NCI-H446 treated with DMSO at 0.1 percent for 48 hours (cell line): ENCODE measurements at places on chromosomes 2 and 18.

GRCh38 chr2:63983986-63984605, 35.1 kb downstream of the VPS54 start:
- no peak for DNase-seq

- no peak for DNase-seq
These were observed 101.5 kb upstream of the GPC1 start for GRCh38 chr2:240333985-240334384.

DNA sequence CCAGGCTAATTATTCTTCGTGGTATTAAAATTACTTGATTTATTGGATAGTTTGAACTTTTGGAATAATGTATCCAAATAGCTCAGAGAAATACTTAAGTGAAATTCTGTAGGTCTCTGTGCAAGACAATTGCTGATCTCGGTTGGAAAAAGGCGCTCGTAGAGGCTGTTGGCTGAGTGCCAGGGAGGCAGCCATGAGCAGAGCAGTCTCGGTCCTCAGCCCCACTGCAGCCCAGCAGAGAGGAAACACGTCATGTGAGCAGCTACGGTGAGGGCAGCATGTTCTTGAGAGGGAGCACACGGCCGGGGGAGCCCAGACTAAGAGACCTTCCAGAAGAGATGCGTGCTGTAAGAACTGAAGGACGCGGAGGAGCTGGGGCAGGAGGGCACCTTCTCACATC, 42.5 kb downstream of the DCDC2C start:
- DNase-seq: no peak

GRCh38 chr2:24763843-24764242, 29.3 kb downstream of the PTRHD1 start:
- DNase-seq: no peak

- DNase-seq: no peak
These were observed 51.7 kb downstream of the PELI1 start for GRCh38 chr2:64092502-64092901.

DNA sequence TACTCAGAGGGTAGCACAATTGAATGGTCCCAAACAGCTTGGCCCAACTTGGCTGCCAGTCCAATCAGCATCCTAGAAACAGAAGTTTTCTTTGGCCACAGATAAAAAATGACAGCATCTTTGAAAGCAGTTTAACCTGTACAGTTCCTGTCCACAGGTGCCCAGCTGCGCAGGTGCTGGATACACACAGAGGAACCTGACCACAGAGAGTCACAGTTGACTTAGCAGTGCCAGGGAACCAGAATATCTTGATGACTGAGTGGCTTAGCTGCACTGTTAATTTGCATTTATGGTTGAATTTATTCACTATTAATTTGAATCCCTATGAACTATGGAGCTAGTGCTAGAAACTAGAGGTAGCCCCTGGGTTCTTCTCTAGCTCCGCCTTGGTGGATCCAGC, 93.7 kb downstream of the TPGS2 start:
- no peak for DNase-seq

DNA sequence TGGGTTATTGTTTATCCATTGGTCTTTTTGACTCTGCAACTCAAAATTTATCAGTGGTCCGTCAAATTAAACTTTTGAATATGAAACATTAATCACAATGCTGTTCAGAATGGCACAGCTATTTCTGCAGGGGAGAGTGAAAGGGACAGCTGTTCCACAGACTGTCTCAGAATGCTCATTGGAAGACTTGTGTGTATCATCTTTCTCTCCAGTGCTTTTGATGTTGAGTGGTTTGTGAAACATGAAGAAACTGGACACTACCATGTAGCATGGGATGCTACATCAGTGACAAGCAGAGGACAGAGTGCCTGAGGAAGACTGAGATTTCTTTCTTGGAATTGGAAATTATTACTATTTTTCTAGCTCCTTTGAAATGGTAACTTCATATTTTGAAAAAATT, 115.7 kb downstream of the PLCL1 start:
- no peak for DNase-seq
